Activated T-cell treated with anti-CD3 and anti-CD28 coated beads for 4 hours (primary cell): ENCODE measurements at places on chromosomes 6 and 20.

- no peak for DNase-seq
Observed at GRCh38 chr6:38552121-38552520, 87.6 kb downstream of the BTBD9 start.

- no peak for DNase-seq
Observed at GRCh38 chr6:36556281-36556680, 9.0 kb upstream of the STK38 start.

- no peak for DNase-seq
Observed at GRCh38 chr6:51989789-51990188, 97.6 kb downstream of the PKHD1 start.

- DNase-seq, result no peak
Observed at GRCh38 chr20:13166437-13166836, 54.6 kb upstream of the ISM1 start.

GRCh38 chr6:160132297-160132637 is 10.7 kb downstream of the SLC22A1 start:
- DNase-seq, result no peak

DNA sequence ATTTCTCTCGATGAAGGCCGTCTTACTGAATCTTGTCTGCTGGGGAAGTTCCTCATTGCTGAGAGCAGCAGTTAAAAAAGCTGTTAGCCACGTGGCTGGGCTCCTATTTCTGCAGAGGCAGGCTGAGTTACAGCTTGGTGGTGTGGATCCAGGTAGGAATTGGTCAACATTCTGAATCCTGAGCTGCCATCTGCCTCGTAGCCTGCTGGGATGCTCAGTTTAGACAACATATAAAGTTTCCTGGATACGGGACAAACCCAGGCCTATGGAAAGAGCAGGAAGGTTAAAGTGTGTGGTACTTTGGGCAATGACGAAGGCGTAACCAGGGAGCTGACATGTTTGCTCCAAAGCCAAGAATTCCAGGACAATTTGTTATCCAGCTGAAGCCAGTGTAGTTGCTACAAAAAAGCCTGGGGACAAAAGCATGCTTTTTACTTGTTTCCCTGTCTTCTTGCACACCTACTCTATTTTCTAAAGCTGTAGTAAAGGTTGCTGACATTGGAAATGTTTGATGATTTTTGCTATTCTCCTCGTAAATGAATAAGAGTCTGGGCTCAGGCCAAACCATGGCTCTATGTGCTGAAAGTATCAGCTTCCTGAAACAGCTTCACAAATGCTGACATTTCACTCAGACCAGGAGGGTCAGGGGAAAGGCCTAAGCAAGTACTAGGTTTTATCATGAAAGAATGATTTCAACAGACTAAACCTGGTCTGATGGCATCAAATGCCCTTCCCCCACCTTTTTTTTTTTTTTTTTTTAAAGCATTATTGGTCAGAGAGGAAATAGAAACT is 12.4 kb upstream of the MYLK2 start:
- no peak for DNase-seq

DNA sequence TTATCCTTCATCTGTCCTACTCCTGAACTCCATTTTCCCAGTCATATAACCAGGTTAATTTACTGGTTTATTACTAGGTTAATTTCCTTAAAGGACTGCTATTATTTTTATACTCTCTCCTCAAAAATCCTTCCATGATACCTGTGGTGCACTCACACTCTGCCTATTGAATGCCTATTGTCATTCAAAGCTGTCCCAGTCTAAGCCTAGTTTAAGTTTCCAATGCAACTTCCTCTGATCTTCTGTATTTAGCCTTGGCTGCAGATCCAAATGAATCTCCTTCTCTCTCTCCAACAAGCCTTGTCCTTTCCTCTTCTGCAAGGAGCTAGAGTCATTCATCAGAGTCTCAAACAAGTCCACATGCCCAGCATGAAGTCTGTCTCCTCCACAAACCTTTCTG is 41.3 kb upstream of the ADGRF5 start:
- no peak for DNase-seq

- no peak for DNase-seq
Observed at GRCh38 chr6:108484016-108484415, 76.7 kb upstream of the FOXO3 start.

- no peak for DNase-seq
Observed at GRCh38 chr6:15874821-15875220, 212.0 kb upstream of the DTNBP1 start.

- no peak for DNase-seq
Observed at GRCh38 chr6:44657206-44657819, 269.8 kb downstream of the CDC5L start.

DNA sequence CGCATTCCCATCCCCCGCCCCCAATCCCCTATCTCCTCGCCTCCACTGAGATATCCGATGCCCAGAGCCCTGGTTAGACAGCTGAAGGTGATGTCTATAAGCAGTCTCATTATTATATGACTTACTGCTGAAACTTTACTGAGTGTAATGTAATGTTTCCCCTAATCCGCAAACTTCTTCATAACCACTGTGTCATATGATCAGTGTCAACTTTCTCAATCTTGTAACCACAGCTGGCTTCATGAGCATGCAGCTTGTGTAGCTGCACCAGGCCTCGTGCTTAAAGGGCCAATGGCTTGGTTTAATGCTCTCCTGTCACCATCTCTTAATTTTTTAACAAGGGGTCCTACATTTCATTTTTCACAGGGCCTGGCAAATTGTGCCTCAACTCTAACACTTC is 8.1 kb downstream of the ASIP start:
- no peak for DNase-seq

- DNase-seq, result no peak
Observed at GRCh38 chr6:39573541-39573940, 151.7 kb downstream of the KIF6 start.

DNA sequence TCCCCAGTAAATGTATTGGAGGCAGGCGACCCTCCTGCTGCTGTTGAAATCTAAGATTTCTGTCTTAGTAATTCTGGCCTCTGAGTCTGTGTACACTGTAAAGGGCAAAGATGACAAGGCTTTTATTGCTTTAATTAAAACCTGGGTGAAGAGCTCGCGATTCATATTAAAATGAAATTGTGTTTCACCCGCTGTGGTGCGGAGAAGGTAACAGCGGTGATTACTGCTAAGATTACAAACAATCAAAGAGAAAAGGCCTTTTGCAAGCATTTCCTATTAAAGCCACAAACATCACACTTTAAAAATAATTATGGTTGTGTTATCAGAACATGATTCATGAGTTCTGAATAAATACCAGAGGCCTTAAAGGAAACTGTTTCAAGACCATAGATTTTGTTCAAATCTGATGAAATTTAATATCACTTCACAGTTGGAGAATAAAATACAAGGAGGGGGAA is 69.3 kb downstream of the TOX2 start:
- DNase-seq, result no peak

- no peak for DNase-seq
Observed at GRCh38 chr20:36315545-36316351, 9.6 kb downstream of the DLGAP4 start.

- peak; percentile 89 for DNase-seq
Observed at GRCh38 chr6:31396422-31397152, 6.8 kb upstream of the MICA start.

DNA sequence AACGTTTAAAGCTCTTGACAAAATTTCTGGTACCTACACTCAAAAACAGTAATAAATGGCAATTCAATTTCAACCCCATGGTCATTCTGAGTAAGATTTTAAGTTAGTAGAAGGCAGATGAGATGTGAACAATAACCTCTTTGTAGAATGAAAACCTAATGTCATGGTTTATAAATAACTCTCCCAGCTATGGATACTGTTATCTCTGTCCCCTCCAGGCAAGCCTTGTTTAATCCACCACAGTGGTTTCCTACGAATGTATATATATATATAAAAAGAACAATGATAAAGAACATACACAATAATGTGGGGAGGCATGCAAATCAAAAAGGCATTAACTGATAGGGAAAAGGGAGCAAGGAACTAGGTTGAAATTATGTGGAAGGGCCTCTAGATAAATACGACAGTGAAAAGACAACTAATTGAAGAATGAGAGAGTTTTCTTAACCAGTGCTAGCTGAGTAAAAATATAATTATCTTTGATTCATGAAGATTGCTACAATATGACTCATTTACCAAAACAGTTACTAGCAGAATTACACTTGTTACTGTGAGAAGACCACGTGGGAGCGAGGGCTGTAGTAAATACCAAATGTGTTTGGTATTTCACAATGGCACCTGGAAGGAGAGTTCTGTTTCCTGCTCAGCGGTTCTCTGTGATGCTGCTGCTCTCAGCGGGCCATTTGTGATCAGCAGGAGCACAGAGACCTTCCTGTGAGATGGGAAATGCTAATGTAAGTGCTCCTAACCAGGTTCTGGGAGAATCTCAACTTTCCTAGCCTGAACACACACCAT is 173.7 kb downstream of the MBOAT1 start:
- DNase-seq, result no peak

GRCh38 chr20:25252686-25253421 is 5.0 kb downstream of the PYGB start:
- DNase-seq, result no peak

- DNase-seq, result no peak
Observed at GRCh38 chr6:10140824-10141223, 274.1 kb downstream of the TFAP2A start.

- no peak for DNase-seq
Observed at GRCh38 chr6:111926731-111927302, 53.6 kb upstream of the FYN start.

DNA sequence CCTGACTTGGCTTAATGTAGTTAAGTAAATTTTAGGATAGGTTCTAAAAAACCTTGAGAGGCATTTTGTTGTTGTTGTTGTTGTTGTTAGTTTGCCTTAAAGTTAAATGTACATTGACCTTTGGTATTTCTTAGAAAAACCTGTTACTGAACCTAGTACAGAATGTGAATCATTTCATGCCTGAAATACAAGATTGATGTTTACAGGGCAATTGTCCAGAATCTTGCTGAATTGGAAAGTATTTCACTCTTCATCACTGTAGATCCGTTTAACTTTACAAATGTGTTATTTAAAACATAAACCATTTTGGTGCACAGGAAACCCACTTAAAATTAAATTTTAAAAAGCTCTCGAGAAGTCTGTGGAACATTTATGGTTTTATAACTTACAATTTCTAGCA is 75.0 kb downstream of the CEP57L1 start:
- DNase-seq, result no peak

- DNase-seq, result no peak
Observed at GRCh38 chr6:144661116-144661806, 376.1 kb downstream of the UTRN start.

DNA sequence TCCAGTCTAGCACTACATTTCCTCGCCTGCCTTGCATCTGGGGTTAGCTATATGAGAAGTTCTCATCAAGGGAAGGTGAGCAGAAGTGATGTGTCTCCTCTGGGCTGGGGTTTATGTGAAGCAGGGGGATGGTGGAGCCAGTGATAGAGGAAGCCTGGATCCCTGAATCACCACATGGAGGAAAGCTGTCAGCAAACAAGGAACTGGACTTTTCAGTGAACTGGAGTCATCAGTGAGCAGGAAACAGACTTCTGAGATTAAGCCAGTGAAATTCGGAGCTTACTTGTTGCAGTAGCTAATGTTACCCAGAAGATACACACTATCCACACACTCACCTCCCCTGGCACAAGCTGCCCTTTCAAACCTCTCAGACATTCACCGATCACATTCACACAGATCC is 13.4 kb upstream of the TOX2 start:
- no peak for DNase-seq

DNA sequence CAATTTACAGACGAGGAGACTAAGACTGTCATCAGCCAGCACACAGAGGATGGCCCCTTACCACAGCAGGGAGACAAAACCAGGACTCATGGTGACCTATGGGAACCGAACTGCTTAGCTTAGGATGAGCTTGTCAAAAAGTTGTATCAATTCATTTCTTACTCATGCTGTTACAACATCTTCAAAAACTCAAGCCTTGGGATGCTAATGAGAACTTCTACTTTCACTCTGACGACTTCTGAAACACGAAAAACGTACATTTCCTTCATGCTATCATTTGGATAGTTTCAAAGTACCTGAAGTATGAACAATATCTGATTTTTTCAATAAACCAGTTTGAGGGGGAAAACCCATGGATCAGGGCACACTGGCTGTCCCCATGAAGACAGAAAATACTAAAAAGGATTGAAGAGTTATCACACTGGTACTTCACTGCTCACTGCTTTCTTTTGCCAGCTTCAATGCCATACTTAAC is 31.9 kb downstream of the HIVEP2 start:
- no peak for DNase-seq

DNA sequence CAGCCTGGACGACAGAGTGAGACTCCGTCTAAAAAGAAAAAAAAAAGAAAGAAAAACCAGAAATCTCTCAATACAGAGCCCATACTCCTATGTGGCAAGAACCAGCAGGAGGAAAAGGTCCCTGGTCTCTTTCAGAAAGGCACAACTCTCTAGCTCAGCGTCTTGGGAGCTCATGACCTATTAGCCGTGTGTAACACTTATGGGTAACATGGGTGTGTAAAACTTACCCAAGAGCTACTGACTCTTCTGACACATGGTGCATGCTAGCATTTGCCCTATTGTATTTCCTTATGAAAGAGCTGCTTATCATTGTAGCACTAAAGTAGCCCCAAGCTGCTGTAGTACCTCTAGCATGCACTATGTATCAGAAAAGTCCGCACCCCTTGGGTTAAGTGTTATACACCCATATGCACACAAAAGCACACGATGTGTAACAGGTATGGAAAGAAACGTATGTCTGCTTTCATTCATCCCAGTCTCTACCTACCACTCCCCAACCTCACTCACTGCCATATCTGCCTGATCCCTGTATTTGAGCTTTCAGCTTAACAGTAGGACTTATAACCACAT is 85.4 kb downstream of the ZMYND8 start:
- no peak for DNase-seq

DNA sequence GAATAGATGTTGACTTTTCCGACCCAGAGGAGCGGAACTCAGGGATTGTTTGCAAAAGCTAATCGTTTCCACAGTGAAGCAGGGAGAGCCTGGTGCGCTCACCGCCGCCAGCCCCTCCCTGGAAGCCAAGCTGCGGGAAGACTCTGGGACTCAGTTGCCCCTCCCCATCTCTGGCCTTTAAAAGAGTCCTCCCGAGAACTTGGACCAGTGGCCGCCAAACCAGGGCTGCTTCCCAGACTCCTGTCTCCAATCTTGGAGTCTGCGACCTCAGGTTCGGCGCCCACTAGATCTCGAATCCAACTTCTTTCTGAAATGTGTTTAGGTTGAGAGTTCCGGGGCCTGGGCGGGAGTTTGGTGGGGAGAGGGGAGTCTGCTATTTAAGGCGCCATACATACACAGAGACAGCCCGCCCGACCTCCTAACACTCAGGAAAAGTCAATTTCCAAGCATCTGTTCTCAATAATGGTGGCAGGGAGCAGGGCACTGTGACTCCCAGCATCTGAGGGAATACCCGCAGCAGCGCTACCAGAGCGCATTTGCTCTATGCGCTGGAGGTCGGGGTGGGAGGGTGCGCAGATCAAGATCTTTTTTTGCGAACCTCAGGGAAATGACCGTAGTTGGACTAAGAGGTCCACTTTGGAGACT is 800 bp upstream of the GRIK2 start:
- no peak for DNase-seq

- DNase-seq, result no peak
Observed at GRCh38 chr6:114172576-114173260, 170.1 kb downstream of the HS3ST5 start.
